Stimulated activated CD4-positive, alpha-beta T cell treated with anti-CD3 and anti-CD28 coated beads, Interleukin-1b, Interleukin-23, amount 100 ng/mL, for 48 hours (primary cell): ENCODE measurements at places on chromosomes 12 and 14.
A peak's percentile ranks its signal among the peaks of the same experiment; 100 is the strongest.

DNA sequence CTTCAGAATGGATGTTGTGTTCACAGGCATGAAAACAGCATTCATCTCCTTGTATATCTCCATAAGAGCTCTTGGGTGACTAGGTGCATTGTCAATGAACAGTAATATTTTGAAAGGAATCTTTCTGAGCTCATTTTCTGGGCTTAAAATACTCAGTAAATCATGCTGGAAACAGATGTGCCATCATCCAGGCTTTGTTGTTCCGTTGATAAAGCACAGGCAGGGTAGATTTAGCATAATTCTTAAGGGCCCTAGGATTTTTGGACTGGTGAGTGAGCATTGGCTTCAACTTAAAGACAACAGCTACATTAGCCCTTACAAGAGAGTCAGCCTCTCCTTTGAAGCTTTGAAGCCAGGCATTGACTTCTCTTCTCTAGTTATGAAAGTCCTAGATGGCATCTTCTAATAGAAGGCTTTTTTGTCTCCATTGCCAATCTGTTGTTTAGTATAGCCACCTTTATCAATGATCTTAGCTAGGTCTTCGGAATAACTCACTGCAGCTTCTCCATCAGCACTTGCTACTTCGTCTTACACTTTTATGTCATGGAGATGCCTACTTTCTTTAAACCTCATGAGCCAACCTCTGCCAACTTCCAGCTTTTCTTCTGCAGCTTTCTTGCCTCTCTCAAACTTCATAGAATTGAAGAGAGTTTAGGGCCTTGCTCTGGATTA is 79.6 kb upstream of the PSMA6 start:
- DNase-seq, result no peak

DNA sequence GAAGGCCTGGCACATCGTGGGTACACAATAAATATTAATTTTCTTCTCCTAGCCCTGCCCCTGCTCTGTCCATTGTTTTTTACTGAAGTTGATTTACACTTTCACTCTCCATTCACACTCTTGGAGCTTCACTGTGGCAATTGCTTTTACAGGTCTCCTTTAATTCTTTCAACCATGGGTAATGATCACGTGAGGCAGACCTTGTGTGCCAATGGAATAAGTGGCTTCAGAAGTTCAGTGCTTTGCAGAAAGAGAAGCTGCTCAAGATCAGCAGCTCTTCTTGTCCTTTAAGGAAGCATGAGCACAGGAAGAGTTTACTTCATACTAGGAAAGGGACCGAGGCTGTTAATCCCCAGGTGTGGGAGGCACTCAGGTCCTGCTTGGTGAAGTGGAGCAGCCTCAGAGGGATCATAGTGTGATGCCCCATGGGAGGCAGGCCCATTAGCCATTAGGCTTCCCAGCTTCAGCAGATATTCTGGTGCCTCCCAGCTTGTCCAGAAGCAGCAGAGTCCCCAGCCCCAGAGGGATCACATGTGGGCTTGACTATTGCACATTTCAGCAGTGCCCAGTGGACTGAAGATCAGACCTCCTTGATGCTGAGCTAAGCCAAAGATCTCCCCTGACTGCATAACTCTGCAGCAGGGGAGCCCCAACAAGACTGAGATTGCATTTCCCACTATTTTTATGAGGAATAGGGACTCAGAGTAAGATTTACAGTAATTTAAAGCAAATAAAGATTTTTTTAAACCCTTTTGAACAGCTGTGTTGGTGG is 5.0 kb upstream of the SLC35F4 start:
- DNase-seq, result no peak

- DNase-seq, result no peak
Measured at GRCh38 chr12:71157601-71158233, at the start of gene TSPAN8. Gene TSPAN8, minus strand, starts transcription at chr12:71157999. Its CDS starts 321 bp downstream, at chr12:71157678.

GRCh38 chr12:1948883-1949282 is 30.4 kb upstream of the CACNA2D4 start:
- no peak for DNase-seq

GRCh38 chr14:51337520-51337919 is 97.5 kb downstream of the TMX1 start:
- no peak for DNase-seq

GRCh38 chr12:104494793-104495158 is 38.0 kb downstream of the CHST11 start:
- DNase-seq, result no peak

DNA sequence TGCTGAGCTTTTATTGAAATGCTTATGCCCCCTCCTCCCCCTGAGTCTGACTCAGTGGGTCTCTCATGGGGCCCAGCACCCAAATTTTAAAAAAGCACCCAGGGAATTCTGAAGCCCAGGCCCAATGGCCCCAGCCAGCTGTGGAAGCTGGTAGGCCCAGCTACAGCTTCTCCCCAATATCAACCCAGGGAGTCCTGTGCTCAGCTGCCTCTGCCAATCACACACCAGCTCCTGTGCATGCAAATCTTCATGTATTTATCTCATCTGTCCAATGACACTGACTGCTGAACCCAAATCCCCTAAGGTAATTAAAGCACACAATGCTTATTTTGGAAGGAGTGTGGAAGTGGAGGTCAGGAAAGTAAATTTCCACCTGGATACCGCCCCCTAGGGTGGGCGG is 76.3 kb downstream of the CCDC88C start:
- DNase-seq, result no peak

GRCh38 chr14:24096545-24097181 is 2.6 kb downstream of the PCK2 start:
- DNase-seq, result no peak

- DNase-seq, result no peak
Measured at GRCh38 chr12:40127408-40127807, 21.5 kb upstream of the SLC2A13 start.

GRCh38 chr12:26269562-26270284 is 74.3 kb downstream of the SSPN start:
- no peak for DNase-seq

DNA sequence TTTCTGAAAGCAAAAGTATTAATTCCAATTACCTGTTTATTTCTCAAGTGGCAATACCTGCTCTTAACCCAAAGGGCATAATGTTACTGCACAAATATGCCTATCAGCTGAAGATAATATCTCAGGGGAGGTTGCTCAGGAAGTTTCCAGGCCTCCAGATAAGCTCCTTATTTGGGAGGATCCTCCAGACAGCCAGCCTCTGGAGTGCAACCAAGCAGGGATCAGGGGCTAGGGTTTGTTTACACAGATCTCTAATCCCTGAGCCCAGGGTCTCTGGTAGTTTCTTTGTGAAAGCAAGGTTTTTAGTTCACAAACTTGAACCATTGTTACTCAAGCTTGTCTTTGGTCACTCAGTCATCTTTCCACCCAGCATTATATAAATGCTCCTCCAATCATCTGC is 124.4 kb downstream of the SLC38A4 start:
- no peak for DNase-seq

DNA sequence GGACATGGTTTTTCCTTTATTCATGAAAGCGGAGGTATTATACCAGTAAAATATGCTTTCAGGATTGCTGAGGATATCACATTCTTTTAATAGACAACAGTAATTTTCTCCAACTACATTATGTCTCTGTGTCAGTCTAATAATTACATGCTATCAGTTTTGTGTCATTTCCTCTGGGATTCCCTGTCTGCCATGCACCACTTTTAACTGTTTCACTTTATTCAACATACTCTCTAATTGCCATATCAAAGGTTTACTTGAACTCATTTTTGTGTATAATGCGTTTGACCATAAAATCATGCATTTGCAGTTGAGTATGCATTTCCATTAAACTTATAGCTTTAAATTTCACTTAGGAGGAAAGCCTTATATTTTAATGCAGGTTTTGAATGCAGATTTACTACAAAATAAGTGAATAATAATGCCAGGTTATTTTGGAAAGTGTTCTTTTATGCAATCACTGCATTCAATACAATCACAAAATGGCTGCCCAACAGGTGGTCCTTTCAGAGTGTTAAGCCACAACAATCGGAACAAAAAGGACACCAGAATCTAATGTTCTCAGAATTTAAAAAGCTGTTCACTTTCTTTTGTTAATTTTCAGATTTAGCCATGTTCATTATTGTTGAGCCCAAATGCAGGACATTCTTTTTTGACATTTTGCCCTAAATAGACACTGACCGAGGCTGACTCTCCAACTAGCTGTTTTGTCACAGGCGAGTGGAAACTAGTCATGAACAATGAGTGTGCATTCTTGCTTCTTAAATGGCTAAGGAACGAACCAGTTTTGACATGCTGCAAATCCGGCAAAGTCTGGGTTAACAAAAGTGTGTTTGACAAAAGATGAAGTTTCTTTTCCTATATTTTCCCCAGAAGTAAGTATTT is 40.9 kb downstream of the MBIP start:
- no peak for DNase-seq

DNA sequence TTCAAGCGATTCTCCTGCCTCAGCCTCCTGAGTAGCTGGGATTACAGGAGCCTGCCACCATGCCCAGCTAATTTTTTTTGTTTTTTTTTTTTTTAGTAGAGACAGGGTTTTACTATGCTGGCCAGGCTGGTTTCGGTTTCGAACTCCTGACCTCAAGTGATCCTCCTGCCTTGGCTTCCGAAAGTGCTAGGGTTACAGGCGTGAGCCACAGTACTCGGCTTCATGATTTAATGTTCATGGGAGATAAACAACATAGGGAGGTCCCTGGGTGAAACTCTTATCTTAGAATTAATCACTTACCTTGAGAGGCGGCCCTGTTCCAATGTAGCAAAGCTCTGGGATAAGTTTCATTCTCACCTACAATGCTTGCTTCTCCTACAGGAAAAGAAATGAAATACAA is 48.3 kb downstream of the SEL1L start:
- no peak for DNase-seq

DNA sequence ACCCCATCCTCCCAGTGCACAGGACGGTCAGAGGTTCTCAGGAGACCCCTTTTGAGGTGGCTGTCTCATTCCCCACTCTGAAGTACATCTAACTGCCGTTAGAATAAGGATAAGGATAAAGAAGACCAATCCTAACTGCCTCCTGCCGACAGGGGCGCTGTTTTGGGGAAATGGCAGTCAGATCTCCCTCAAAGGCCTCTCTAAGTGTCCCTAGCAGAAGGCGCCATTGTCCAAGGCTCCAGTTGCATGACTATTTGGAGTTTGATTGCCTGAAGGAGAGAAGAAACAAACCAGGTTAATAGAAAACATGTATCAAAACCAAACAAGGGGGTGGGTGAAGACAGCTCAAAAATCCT is 29.1 kb upstream of the KLRB1 start:
- no peak for DNase-seq

DNA sequence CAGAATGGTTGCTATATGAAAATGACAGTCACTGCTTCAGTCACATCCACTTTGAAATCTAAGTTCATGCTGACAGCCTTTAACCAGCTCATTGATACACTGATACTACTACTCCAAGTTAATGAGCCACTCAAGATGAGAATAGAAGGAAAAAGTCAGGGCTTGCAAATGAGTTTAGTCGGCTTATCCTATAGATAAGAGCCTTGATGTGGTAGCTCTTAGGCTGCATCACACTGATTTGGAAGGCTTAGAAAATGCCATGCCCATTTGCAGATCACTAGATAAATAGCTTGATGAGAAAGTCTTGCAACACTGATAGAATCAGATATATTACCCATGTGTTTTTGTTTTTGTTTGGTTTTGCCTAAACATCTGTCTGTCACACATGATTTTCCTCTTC is 251.4 kb upstream of the ATXN7L3B start:
- no peak for DNase-seq

- DNase-seq, result no peak
Measured at GRCh38 chr12:47977046-47977771, 13.8 kb downstream of the TMEM106C start.

GRCh38 chr12:104928036-104928745 is 29.9 kb downstream of the SLC41A2 start:
- no peak for DNase-seq

GRCh38 chr12:58540480-58541299 is 379.6 kb downstream of the LRIG3 start:
- DNase-seq, result peak; percentile 5

GRCh38 chr14:91654836-91655235 is 77.0 kb downstream of the CATSPERB start:
- no peak for DNase-seq

DNA sequence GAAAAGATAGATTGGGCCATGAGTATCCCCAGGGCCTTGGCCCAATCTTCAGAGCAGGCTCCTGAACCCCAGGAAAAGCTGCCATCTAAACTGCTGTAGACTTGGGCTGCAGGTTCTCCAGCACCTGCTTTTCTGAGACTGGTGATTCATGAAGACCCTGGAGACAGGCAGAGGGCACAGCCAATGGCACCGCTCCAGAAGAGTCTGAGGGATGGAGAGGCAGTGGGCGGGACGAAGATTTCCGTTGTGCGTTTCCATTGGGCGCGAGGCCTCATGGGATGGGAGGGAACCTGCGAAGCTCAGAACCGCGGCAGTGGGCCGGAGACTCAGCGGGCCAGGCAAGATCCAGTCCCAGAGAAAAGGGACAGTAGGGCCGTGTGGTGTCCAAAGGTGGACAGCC is 375.1 kb downstream of the IPO8 start:
- no peak for DNase-seq

DNA sequence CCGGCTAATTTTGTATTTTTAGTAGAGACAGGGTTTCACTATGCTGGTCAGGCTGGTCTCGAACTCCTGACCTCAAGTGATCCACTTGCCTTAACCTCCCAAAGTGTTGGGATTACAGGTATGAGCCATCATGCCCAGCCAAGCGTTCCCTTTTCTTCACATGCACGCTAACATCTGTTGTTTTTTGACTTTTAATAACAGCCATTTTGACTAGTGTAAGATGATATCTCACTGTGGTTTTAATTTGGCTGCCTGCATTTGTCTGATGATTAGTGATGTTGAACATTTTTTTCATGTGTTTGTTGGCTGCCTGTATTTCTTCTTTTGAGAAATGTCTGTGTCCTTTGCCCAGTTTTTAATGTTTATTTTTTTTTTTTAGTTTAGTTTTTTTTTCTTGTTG is 10.2 kb upstream of the YARS2 start:
- no peak for DNase-seq

DNA sequence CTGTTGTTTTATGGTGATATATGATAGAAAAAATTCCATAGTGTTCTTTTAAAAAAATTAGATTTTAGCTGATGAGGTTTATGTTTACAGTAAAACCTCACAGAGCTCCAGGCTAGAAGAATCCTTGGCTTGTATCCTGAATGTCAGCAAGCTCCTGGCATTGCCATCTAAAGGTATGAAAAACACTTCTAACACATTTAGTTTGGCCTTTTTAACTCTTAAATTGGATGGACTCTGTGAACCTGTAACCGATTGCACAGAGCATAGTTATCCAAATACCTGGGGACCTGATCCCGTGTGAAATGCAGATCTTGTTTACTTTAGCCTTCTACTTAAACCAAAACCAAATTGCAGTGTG is 241.1 kb upstream of the DCN start:
- no peak for DNase-seq

DNA sequence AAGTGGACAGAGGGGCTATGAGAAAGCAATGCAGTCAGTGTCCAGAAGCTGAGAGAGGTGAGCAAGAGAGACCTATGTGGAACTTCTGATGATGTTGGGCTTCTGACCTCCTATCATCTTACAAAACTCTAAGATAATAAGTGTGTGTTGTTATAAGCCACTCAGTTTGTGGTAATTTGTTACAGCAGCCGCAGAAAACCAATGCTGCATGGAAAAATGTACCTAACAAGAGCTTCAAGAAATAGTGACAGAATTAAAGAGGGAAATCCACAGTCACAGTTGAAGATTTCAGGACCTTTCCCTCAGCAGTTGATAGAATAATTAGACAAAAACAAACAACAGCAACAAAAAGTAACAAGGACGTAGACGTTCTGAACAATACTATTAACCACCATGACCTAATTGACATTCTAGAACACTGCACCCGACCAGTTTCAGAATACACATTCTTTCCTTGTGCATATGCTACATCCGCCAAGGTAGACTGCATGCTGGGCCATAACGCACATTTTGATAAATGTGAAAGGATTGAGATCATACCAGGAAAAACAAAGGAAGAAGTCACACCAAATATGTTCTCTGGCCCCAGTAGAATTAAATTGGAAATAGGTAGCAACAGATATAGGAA is 1.8 kb upstream of the EVL start:
- no peak for DNase-seq
